ENCODE measurements at places on chromosomes 5 and 9.

DNA sequence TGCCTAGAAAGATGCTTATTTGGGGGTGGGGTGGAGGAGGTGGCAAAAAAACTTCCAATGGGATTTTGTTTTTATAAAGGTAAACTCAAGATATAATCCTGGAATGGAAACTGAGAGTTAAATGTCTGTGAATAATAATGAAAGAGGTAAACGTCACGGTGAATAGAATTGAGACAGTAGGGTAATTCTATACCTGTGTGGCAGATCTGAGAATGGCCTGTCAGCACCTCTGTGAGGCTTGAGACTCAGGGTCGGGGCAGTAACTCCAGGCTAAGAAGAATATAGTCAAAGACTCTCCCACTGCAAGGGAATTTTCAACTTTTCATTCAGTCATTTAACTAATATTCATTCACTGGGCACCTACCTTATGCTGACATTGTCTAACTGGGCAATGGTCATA lies 581.2 kb upstream of the ZNF608 start:
- DNase-seq: no peak

- no peak for DNase-seq
Measured at GRCh38 chr5:176550275-176550831, 1.2 kb downstream of the CDHR2 start.

DNA sequence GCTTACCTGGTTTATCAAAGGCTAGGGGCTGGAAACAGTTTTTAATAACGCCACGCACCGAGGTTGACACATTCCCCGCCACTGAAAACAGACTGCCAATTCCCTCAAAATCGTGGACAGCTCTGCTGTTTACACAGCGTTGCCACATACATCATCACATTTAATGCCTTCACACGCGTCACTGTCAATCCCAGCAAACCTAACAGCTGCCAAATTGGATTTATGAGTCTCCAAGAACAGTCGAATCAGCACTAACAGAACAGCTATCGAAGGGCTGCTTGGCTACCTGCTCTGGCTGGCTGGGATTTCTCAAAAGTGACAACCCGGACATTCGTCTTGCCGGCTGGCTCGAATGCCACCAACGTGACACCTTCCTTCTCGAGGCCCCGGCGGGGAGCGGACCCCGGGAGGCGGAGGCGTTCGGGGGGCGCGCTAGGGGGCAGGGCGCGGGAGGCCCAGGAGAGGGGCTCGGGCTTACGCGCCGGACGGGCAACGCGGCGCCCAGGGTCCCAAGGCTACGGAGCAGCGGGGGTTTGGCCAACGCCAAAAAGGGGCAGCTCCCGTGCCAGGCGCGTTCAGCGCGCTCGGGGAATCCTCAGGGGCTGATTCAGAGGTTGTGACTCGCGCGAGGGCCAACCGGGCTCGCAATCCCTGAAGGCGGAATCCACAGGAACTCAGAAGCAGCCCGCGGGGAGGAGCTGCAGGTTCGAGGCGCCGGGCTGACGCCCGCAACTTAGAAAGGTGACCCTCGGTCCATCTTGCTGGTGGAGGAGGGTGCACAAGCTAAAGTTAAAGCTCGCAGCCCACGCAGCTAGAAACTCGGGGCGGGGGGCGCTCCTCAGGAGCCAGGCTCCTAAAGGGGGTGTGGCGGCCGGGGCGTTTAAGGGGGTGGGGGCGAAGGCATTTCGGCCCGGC lies 1.2 kb downstream of the CDC14B start:
- DNase-seq: peak; percentile 81

GRCh38 chr5:74056789-74057164 lies 430.8 kb downstream of the ARHGEF28 start:
- no peak for DNase-seq

DNA sequence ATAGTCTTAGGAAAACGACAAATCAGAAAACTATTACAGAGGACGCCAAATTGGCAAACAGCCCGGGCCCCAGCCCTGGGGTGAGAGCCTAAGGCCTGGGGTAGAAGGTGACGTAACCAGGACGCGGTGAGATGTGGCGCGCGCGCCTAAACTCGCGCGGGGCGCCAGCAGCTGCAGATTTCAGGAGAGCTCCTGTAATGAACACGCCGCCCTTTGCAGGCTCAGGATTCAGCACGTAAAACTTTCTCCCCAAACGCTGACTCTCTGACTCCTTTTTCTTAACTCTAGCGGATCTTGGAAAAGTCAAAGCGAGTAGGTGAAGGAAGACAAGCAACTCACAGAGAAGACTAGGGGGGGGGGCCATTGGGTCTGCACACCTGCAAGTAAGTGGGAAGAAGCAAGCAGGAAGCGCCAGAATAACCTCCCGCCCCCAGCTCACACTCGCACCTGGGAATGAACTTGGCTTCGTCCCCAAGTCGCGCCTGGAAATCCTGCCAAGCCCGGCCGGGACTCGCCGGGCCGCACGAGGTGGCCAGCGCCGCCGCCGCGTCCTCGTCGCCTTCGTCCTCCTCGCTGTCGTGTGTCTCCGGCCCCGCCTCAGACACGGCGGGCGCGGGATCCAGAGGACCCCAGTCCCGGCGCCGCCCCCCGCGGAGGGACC lies 822 bp downstream of the RASEF start:
- peak; percentile 17 for DNase-seq

DNA sequence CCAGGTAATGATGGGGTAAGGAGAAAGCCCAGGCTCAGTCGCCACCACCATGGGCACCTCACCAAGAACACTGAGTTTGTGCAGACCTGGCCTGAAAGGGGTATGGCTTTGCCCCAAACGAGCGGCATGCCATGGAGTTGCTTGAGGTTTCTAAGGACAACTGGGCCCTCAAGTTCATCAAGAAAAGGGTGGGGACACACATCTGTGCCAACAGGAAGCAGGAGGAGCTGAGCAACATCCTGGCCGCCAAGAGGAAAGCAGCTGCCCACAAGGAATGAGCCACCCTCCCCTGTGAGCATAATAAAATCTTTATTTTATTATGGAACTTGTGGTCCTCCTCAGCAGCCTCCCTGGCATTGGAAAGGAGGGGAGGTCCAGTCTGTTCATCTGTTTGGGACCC lies 23.8 kb downstream of the CD14 start:
- DNase-seq: no peak

- no peak for DNase-seq
Measured at GRCh38 chr5:168364151-168364661, 72.8 kb downstream of the WWC1 start.

- DNase-seq: no peak
Measured at GRCh38 chr5:22918511-22918910, 65.4 kb upstream of the CDH12 start.

- no peak for DNase-seq
Measured at GRCh38 chr5:140118302-140118936, 4.5 kb downstream of the PURA start.

- no peak for DNase-seq
Measured at GRCh38 chr5:51829691-51830090, 446.4 kb downstream of the ISL1 start.

GRCh38 chr9:1580215-1580614 lies 434.9 kb upstream of the SMARCA2 start:
- DNase-seq: no peak

- no peak for DNase-seq
Measured at GRCh38 chr9:114850871-114851270, 45.0 kb upstream of the TNFSF15 start.

DNA sequence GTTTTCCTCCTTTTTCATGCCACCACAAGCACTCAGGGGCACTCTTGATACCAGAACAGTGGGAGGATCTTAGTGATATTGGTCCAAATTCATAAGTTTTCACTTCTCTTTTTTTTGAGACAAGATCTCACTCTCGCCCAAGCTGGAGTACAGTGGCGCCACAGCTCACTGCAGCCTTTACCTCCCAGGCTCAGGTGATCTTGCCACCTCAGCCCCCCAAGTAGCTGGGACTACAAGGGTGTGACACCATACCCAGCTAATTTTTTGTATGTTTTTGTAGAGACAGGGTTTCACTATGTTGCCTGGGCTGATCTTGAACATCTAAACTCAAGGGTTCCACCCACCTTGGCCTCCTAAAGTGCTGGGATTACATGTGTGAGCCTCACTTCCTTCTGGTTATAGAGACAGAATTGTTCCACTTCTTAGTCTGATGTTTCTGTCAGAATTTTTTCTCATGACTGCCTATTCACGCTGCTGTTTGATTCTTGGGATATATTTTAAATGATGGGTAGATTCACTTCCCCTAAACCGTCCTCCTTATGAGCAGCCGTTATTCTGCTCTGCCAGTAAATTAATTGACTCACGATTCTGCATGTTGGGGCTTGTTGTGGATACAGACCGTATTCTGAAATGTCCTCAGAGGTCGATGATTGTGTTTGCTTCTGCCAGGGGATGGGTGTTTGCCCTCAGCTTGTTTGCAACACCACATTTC lies 30.8 kb downstream of the MTAP start:
- no peak for DNase-seq

DNA sequence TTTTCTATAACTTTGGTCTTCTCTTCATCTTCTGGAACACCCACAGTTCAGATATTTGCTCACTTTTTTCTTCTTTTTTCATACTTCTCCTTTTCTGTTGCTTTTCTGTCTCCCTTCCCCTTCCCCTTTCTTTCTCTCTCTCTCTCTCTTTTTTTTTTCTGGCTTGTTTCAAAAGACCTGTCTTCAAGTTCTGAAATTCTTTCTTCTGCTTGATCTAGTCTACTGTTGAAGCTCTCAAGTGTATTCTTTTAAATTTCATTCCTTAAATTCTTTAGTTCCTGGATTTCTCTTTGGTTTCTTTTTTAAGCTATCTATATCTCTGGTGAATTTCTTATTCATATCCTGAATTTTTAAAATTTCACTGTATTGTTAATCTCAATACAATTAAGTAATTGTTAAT lies 11.2 kb downstream of the ALG2 start:
- no peak for DNase-seq

DNA sequence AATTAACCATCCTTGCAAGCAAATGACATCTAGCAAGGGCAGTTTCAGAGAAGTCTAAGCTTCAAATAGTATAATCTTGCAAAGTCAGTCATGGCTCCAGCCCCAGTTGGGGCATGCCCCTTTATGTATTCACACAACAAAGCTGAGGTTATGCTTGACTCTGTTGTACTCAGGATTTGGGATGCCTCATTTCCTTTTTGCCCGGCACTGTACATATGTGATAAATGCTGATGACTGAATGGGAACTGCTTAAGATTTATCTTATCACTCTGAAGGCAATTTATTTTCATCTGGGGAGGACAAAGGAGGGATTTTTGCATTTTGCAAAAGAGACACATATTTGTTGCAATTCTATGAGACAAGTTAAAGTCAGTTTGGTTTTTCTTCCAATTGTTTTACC lies 219.2 kb downstream of the TRPM3 start:
- DNase-seq: no peak

GRCh38 chr9:128936171-128936865 lies 11.1 kb downstream of the DOLK start:
- no peak for DNase-seq

DNA sequence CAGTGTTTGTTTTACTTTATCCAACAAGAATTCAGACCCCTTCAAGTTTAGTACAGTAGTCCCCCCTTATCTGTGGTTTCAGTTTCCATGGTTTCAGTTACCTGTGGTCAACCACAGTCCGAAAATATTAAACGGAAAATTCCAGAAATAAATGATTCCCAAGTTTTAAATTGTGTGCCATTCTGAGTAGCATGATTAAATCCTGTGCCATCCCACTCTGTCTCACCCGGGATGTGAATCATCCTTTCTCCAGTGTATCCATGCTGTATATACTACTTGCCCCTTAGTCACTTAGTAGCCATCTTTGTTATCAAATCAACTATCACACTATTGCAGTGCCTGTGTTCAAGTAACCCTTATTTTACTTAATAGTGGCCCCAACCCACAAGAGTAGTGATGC lies 153.8 kb upstream of the RASA1 start:
- DNase-seq: peak; percentile 46

DNA sequence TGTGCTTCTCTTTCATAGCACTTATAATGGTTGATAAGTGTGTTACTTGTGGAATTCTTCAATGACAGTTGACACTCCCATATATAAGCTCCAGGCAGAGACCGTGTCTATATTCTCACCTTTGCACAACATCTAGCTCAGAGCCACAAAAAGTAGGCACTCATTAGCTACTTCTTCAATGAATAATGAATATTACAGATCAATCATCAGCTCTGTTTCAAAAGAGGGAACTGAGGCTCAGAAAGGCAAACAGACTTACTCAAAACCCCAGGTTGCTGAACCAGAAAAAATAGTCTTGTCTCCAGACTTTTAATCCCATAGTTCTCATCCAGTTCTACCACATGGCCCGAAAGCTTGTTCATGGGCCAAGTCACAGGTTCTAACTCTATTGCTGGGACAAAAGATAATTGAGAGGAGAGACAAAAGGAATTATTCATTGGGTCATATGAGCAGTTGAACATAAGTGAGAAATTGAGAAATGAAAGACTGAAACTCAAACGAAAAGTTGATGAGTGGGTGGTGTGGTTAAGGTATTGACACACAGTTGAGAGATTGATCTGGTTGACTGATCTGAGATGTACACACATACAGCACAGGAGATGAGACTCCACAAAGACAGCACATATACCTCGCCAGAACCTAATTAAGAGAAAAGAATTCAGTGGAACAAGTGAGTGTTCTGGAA lies 381.6 kb downstream of the EFNA5 start:
- DNase-seq: no peak

DNA sequence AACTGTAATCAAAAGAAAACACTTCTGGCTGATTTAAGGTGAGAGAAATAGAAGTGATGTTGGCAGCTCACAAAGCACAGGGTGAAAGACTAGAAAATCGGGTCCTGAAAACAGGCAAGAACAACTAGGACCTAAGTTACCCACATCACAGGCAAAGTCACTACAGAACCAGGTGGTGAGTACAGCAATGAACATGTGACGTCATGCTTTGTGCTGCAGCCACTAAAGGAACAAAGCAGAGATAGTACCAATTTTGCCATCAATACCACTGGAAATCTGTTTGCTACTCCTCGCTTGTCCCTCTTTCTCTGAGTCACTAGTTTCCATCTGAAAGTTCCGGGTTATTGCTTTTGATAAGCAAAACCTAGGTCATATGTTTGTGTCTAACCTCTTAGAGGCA lies 326.7 kb downstream of the GABRB2 start:
- no peak for DNase-seq

- no peak for DNase-seq
Measured at GRCh38 chr5:122942164-122942914, 94.2 kb downstream of the PPIC start.

GRCh38 chr5:125325488-125326149 lies 579.2 kb upstream of the ZNF608 start:
- no peak for DNase-seq

DNA sequence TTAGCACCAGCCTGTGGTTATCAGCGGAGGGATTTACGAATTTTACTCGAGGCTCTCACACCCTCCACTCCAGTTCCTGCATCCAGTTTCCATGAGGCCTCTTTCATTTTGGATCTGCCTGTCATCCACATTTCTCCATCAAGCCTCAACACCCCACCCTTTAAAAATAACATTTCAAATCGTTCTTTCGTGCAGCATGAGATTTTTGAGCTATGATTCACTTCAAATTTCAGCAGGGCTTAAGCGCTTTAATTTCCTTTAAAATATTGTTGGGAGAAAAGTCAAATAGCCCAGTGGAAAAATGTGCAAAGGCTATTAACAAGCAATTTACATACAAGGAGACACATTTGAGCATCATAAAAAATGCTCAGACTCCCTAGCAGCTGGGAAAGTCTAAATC lies 103.2 kb downstream of the MSX2 start:
- no peak for DNase-seq

Measured in AG08396 (cell line).